ENCODE measurements at places on chromosomes 6 and 20.

DNA sequence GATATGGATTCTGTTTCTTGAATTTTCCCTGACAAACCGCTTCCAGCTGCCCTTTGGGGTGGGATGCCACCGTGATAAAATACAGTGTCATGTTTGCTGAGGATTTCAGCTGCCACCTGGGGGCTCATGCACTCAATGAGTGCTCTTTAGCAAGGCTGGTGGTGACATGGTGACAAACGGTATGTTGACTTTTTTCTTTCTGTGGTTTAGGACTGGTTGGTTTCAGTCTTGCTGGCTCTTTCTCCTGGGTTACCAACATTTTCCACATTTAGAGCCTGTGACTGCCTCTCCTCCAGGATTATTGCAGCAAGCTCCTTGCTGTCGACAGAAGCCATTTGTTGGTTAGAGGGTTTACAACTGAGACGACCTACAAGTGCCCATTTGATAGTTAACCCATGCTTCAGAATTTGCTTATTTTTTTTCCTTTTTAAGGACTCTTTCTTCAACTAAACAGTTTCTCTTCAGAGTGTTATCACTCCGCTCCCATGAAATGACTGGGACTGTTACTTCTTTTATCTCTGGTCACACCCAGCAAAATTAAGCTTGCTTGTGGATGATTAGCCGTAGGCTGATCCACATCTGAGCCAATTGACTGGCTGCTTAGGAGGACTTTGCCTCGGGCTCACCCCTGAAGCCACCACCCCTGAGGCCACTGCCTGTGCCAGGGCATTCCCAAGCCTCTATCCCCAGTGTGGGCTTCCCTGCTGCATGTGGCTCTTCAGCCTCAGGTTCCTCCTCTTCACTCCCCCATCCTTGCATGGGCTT is 48.4 kb upstream of the CDYL start:
- no peak for DNase-seq

DNA sequence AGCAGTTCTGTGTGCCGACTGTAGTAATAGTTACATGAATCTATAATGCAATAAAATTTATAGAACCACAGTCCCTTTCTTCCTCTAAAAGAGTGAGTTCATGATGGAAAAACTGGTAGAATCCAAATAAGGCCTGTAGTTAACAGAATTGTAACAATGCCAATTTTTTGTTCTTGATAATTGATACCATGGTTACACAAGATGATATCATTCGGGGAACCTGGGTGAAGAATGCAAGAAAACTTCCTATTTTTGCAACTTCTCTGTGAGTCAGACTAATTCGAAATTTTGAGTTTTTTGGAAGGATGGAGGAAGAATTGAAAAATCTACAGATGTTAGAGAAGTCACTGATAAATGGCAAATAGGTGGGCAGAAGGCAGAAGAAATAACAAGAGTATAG is 381.8 kb downstream of the CDKAL1 start:
- DNase-seq = no peak

GRCh38 chr20:17806107-17806506 is 106.3 kb downstream of the BANF2 start:
- DNase-seq = no peak

DNA sequence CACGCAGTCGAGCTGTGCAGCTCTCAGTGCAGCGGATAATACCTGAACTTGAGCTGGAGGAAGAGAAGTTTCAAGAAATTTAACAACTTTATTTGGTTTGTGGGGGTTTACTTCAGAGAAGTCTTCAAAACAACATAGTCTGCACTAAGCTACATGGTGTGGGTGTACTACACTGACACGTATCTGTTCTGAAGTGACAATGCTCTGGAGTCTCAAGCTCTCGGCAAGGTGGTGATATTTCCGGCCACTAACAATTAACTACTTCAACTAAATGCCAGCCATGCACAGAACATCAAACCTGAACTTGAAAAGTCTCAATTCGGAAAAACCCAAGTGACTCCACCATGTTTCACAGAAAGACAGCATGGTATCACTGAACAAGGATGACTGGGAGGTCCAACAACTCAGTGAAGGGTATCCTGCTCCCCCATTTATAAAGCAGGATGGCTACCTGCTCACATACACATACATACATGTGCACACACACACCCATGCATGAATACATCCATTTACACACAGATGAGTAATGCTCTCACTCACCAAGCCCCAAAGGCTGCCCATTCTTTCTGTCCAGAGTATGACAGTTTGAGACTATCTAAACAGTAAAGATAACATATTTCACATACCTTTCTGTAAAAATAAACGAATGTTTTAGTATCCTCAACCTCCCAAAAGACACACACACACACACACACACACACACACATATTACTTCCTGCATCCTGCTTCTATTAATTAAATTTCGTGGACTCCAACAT is 15.4 kb upstream of the ANKRD60 start:
- DNase-seq = no peak

GRCh38 chr20:15882553-15882952 is 690.7 kb downstream of the KIF16B start:
- DNase-seq = no peak

DNA sequence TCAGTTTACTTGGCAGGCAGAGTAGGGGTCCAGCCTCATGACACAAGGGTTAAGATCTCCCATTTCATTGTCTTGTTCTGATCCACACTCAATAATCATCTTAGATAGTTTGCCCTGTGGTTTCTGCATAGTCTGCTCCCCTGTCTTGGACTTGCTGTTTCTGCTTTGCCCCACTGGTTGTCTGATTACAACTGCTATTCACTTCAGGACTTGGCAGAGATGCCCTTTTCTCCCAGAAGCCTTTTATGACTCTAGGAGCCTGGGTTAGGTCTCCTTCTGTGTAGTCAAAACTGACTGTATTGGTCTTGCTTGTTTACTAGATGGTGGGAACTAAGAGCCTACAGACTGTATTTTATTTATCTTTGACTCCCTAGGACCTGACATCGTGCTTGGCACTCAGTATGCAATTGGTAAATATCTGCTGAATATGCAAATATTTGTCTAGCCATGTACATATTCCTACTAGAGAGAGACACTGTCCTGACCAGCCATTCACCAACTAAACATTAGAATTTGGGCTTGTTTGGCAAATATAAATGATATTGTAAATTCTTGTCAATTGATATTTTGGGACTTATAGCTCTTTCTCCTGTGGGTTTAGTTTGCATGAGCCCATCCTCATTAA is 165.9 kb upstream of the KCNK16 start:
- no peak for DNase-seq

DNA sequence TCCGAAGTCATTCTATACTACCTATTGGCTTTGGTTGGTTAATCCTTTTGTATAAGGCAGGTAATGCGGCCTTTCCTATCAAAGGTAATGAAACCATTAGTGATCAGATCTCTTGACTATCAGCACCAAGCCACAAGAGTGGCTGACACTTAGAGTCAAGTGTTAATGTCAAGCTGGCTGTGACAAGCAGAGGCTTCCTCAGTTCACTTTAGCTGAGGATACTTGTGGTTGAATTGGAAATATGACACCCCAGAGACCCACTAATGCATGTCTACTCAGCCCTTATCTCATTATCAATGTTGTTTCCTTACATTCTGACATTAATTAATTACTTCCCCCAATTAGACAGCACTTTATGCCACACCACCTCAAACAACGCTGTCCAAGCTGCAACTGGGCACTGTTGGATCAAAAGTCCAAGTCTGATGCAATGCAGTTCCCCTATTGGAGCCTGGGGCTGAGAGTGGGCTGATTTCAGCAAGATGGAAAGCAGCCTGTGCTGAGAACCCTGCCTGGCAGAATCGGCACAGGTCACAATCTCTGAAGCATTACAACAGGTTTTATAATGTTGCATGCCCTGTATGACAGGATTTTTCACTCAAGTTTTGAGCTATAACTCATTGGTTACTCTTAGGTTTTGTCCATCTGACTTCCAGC is 273.5 kb downstream of the COL12A1 start:
- no peak for DNase-seq

GRCh38 chr6:106572436-106572835 is 56.9 kb downstream of the RTN4IP1 start:
- no peak for DNase-seq

DNA sequence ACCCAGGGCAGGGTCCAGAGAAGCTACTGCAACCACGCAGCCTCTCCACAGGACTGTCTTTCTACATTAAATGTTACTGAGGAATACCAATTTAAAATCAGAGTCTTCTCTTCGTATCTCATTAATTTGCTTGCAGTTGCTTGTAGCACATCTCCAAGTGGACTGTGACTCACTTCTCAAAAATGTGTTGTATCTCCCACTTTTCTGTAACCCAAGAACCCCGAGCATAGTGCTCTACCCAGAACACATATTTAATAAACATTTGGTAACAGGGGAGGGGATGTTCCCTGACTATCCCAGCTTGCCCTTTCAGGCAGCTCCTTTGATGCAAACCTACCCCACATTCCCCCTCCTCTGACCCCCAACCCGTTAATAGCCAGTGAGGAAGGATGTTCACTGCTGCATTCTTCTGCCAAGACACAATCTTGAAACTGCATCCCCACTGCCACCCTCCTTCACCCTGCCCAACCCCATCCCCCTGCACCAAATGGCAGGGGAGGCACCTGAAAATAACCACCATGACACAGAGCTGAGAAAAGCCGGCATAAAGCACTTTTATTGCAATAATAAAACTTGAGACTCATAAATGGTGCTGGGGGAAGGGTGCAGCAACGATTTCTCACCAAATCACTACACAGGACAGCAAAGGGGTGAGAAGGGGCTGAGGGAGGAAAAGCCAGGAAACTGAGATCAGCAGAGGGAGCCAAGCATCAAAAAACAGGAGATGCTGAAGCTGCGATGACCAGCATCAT is 24.2 kb downstream of the FKBP1A start:
- no peak for DNase-seq

DNA sequence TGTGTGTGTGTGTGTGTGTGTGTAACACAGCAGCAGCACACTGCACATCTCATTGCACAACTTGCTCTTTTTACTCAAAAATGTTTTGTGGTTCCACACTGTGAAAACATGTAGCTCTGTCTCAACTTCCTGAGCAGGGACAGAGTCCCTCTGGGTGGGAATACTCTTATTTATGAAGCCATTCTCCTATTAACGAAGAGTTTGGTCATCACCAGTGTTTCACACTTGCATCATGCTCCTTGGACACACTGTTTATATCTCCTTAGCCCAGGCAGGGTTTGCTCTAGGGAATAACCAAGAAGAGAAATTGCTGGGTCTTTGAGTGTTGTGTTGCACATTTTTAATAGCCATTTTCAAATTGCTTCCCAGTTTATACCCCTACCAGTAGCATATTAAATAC is 53.6 kb downstream of the ZNF831 start:
- DNase-seq = no peak

- no peak for DNase-seq
Measured at GRCh38 chr6:151141685-151142084, 98.1 kb upstream of the AKAP12 start.

GRCh38 chr6:111625099-111625416 is 19.4 kb upstream of the TRAF3IP2 start:
- DNase-seq = no peak

DNA sequence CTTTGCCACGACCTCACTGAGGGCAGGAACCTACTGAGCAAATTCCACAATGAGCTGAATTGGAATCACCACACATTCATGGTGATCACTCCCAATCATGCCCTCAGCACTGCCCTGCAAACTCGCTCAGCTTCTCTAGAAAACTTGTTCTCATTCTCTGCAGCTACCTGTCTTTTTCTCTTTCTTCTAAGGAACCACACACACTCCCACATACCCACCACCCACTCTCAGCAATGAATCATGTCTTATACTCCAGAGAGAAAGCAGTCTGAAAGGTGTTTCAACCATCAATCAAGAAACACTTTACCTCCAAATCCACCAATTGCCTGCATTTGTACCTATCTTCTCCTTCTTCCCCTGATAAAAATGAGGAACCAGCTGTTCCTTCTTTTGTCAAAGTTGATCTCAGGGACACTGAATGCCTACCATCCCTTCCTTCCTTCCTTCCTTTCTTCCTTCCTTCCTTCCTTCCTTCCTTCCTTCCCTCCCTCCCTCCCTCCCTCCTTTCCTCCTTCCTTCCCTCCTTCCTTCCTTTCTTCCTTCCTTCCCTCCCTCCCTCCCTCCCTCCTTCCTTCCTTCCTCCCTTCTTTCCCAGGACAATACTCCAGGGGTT is 84.6 kb upstream of the SGK1 start:
- no peak for DNase-seq

DNA sequence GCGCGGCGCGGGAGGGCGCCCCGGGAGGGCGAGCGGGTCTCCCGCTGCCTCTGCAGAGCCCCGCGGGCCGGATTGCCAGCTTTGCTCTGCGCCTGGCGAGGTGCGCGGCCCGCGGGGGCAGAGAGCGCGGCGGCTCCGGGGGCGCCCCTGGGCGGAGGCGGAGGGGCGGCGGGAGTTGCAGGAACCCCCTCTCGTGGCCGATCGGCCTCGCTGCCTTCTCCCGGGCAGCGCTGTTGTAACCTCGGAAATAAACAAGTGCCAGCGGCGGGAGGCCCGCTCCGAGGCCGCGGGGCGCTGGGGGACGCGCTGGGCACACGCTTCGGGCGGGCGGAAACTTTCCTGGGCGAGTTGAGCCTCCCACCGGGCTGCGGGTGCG is 1.2 kb downstream of the CDH4 start:
- no peak for DNase-seq

DNA sequence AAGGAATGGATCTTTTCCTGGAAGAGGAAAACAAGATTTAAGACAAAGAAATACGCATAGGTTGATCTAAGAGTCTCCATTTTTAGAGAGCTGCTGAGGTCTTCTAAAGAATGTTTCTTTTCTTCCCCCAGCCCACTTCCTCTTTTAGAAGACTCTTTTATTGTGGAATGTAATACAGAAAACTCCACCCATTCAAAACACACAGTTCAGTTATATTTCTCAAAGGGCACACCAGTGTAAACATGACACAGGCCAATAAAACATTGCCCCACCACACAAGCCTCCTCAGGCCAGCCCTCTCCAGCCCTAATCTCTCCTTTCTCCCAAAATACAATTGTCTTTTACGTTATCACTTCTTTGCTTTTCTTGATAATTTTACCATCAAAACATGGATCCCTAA is 42.8 kb downstream of the SLC35B3 start:
- DNase-seq = no peak

DNA sequence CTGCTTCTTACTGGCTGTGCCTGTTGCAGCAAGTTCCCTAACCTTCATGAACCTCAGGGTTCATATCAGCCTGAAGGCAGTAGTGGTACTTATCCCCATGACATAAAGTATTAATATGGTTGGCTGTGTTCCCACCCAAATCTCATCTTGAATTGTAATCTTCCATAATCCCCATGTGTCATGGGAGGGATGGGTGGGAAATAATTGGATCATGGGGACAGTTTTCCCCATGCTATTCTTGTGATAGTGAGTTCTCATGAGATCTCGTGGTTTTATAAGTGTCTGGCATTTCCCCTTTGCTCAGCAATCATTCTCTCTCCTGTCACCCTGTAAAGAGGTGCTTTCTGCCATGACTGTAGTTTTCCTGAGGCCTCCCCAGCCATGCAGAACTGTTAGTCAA is 61.8 kb downstream of the FAM229B start:
- DNase-seq = no peak

- no peak for DNase-seq
Measured at GRCh38 chr6:44525761-44526351, 138.3 kb downstream of the CDC5L start.

Data from hippocampal formation (tissue), 2 donors.